Hypothalamus (tissue), 51 donors: ENCODE measurements at places on chromosomes 5 and 9.

GRCh38 chr5:18675041-18675440 lies 1040.8 kb downstream of the TAF11L14 start:
- no peak for DNase-seq

GRCh38 chr9:96619124-96619465 lies 548 bp downstream of the CDC14B start:
- DNase-seq = no peak

DNA sequence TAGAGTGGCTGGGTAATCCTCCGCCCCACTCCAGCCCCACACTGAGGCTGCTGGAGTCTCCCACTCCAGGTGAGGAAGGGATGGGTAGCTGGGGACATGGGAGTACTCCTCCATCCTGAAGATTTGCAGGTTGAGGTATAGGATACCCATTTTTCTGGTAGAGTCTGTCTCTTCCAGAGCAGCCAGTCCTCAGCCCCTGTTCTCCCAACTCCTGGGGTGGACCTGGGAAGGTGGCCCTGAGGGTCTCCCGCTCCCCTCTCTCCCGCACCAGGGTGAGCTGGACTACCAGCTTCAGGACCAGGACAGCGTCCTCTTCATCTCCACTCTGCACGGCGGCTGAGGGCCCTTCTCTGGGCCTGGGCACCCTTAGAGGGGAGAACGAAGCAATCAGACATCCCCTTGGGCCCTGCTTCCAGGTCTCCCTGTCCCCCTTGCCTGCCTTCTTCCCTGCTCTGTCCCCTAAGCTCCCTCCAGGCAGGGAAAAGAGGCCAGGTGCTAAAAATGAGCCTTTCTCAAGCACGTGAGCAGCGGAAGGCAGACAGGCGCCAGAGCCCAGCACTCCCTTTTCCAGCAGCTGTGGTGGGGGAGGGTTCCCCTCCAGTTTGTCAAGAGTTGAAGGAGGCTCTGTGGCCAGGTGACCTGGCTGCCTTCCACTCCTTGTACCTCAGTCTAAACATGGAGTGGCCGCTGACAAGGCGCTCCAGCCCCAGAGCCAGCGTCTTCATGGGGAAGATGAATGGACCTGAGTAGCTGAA lies 18.4 kb downstream of the URM1 start:
- peak; percentile 38 for DNase-seq

DNA sequence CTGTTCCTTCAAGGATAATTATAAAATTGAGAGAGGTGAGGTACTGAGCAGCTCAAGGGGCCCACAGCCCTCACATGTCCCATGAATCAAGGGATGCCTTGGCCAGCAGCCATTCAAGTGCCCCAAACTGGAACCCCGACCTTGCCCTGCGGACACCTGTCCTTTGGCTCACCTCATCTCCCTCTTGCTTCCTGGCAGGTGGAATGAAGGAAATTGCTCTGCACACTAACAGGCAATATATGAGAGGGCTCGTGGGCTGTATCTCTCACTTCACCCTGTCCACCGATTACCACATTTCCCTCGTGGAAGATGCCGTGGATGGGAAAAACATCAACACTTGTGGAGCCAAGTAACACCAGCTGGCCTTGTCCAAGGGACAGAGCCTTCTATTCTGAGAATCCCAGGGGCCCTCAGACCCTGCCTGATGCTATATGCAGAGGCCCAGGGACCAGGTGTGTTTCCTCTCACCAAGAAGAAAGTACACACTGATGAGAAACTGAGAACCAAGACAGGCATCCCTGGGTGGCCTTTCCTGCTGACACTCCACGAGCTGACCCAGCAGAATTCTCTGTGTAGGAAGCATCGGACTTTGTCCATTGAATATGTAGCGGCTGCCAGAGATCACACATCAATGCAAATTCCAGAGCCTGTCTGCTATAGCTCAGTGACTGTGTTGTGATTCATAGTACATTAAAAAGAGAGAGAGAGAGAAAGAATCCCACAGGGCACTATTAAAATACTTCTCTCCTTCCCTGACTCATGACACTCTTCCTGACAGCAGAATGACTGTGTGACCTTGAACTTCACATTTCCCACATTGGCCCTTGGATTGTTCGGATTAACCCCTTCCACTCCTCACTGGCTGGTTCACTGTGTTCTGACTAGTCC lies 92.6 kb downstream of the LIFR start:
- no peak for DNase-seq

DNA sequence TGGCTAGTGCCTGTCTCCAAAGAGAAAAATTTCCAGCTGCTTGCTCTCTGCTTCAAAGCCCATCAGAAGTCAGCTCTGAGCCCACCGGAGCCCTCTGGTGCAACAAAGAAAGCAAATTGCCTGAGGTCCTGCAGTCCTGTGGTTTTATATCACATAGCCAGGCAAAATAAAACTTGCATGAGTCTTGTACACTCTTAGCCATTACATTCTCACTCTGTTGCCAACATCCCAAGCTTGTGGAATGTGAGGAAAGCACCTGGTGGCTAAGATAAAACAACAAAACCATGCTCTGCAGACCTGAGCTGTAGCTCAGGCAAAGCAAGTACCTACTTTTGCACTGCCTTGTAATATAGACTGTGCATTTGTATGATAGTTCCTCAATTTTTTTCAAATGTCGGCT lies 133.7 kb downstream of the GPBP1 start:
- DNase-seq = no peak

DNA sequence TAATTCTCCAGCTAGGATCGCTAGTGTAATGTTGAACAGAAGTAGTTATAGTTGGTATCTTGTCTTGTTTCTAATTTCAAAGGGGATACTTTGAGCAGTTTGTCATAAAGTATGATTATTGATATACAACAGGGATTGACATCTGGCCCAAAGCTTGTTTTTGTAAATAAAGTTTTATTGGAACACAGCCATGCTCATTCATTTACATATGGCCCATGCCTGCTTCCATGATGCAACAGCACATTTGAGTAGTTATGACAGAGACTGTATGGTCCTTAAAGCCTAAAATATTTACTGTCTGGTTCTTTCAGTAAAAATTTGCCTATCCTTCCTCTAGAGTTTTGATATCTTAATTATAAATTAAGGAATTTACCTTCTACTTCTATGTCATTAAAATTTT lies 69.8 kb downstream of the RPS6 start:
- DNase-seq = no peak

GRCh38 chr9:127890053-127890452 lies 9.3 kb downstream of the ST6GALNAC6 start:
- DNase-seq = no peak

- peak; percentile 42 for DNase-seq
These were observed 307.9 kb downstream of the FBXL7 start for GRCh38 chr5:15807871-15808270.

- DNase-seq = no peak
These were observed 151.7 kb downstream of the PRELID2 start for GRCh38 chr5:145683431-145683830.

DNA sequence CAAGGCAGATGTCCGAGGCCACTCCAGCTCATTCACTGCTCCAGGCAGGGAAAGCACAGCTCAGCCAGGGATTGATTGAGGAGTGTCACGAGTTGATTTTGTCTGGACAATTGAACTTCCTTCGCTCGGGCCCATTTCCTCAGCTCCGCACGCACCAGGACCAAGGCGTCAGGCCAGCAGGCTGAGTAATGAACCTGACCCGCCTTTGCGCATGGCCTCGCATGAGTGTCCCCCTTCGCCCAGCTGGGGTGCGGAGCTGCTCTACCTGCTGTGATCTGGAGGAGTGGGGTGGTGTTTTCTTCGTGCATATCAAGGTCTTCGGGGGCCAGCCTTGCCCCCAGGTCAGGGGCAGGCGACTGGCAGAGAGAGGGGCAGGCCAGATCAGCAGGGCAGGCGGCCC lies 44.0 kb downstream of the VAV2 start:
- no peak for DNase-seq

- DNase-seq = no peak
These were observed 25.0 kb upstream of the STARD4 start for GRCh38 chr5:111537141-111538024.

GRCh38 chr5:79505138-79505537 lies 8.8 kb downstream of the HOMER1 start:
- DNase-seq = no peak

- peak; percentile 48 for DNase-seq
These were observed 737 bp downstream of the SLC1A3 start for GRCh38 chr5:36607114-36607571.

DNA sequence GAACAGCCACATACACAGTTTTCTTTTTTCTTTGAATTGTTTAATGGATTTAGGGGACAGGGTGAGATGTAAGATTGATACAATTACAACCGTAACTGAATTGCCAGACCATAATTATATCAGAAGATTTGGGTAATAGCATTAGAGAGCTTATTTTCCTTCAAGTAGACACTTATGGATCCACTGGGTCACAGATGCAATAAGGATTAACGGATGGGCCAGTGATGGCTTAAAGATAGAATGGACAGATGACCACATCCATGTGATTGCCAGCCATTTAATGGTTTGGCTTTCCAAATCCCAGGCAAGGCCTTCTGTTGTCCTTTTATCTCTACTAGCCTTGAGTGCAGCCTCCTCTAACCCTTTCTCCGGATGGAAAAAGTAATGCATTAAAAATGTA lies 94.7 kb upstream of the NUDT12 start:
- no peak for DNase-seq

DNA sequence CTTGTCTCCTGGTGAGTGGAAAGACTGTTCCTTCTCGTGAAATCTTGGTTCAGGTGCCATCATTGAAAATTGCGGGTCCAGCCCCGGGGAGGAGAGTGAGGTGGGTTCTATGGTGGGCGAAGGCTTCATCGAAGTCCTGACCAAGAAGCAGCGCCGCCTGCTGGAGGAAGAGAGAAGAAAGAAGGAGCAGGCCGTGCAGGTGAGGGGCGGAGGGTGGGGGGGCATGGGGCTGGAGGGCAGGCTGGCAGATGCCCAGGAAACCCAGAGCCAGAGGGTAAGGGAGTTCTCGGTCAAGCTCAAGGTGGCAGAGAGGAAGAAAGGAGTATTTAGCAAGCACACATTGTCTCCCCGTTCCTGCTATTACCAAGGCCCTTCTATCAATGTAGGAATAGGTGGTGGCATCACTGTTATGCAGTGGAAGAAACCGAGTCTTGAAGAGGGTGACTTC lies 24.3 kb upstream of the POMT1 start:
- no peak for DNase-seq

DNA sequence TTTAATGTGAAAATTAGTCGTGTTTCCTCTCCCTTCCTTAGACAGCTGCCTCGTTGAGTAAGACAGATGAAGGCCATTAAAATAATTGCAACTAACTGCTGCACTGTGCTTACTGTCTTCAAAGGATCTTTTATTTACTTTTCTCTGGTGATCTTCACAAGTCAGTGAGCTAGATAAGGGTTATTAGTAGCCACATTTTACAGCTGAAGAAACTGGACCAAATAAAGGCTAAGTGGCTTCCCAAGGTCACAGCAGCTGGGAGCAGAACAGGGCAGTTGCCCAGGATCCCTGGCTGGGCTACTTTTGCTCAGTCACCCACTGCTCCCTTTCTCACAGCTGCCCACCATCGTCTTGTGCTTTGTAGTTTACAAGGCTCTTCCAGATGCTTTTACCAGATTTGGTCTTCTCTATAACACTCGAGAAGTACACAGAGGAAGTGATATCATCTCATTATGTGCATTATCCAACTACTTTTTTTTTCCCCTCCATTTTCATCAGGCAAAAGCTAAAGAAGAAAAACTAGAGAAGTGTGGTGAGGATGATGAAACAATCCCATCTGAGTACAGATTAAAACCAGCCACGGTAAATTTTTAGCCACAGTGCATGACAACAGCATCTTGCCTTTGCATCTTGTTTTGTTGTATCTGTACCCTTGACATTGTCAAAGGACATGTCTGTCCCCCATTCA lies 61.8 kb downstream of the ERAP1 start:
- no peak for DNase-seq

DNA sequence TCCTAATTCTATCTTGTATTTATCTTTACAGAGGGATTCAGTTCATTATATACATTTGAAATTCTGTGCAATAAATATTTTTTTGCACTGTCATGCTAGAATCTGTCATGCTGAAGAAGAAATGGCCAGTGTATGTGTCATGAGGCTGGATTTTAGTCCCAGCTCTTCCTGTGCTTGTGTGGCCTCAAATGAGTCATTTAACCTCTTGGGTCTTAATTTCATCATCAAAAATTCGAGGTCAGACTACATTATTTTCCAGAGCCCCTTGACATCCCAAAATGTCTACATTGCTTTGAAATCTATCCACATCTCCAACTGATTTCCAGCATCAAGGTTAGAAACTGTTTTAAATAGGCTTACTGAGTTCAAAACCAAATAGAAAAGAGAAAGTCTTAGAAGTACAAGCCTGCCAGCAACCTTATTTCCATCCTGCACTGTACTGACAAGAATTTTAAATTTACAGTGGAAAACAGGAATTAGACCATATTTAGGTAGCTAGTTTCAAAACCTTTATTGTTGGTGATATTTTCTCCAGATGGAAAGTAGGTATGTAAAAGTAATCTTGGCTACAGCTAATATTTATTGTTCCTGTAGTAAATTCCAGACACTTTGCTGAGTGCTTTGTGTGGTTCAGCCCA lies 96.7 kb upstream of the MAMDC2 start:
- no peak for DNase-seq

DNA sequence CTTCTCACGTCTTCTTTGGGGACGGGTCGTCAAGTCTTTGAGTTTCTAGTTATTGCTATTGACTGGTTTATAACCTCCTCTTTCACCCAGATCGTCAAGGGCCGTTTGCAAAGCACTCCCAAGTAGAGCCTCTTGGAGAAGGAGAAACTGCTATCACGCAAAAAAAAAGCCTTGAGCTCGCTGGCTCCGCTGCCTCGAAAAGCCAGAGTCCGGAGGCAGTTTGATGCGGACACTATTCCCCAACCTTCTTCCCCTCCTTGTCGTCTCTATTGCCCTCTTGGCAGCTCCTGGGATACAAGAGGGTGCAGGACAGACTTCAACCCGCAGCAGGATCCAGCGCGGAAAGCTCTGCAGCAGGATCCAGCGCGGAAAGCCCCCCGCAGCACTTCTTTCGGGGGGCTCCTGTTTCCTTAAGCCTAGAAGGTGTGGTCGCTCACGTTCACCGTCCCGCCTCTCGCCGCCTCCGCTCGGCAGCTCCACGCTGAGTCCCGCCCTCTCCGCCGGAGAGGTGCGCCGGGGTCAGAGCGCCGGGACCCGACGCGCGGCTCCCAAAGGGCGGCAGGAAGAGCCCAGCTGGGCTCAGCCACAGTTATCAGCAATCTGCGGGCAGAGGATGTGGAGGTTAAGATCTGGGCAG lies at the start of gene PCDHAC1:
Gene PCDHAC1 (plus strand): TSS at position 494 of the 637 bp plus-strand sequence. CDS start 594 bp downstream, outside the sequence.
- DNase-seq = no peak

- no peak for DNase-seq
These were observed 2.5 kb downstream of the DOK3 start for GRCh38 chr5:177507165-177507564.

DNA sequence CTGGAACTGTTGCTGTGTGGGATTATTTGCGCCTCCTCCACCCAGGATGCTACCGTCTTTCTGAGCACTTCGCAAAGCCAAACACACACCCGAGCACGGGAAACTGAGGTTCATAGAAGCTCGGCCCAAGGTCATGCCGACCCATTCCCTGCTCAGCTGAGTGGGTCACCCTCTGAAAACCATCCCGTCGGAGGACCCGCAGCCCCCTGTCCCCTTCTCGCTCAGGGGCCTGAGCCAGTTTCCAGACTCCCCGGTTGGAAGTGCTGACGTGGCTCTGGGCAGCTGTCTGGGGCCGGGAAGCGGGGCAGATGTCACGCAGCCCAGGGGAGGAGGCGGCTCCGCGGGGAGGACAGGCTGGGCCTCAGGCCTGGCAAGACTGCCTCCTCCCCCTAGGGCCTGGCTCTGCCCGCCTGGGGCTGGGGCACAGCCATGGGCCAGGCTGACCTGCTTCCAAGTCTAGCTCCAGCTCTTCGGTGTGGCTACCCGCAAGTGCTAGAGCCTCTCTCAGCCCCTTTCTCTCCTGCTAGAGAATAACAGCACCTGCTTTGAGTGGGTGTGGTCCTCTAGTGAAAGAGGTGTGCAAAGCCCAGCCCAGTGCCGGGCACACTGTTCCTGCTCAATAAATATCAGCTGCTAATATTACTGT lies 9.9 kb upstream of the CXXC5 start:
- no peak for DNase-seq
